Fibroblast of upper back skin (primary cell): ENCODE measurements at places on chromosomes 16 and 17.

DNA sequence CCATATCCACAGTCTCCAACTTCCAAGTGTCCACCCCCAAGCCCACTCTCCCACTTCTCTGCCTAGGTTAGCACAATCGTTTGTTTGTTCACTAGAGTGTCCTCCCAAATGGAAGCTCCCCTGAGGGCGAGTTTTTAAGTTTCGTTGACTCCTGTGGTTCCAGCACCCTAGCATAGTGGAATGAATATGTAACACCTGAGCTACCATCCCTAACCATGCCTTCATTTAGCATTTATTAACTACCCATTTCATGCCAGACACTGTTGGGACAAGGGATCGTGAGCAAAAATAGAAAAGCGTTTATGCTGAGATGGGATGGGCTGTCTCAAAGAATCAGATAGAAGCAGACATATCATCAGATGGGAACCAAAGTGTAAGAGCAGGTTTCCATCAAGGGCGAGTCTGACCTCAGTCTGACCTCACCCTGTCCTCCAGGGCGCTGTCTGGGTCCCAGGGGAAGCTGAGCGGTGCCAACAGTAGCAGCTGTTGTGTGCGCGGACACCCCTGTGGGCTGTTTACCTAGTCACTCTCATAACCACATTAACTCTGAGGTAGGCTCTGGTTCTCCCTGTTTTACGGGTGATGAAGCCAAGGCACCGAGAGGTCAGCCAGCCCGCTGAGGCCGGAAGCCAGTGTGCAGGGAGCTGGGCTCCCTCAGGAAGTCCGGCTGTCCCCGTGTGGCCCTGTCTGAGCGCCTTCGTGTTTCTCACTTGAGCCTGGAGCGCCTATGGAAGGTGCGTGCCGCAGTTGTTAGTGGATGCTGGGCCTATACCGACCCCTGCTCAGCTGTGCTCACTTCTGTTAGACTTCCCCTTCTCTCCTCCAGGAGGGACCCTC is 6.2 kb downstream of the CNP start:
- no peak for DNase-seq

- no peak for DNase-seq
Measured at GRCh38 chr17:57048096-57048495, 37.0 kb upstream of the AKAP1 start.

- DNase-seq = no peak
Measured at GRCh38 chr16:61569028-61569427, 467.2 kb downstream of the CDH8 start.

DNA sequence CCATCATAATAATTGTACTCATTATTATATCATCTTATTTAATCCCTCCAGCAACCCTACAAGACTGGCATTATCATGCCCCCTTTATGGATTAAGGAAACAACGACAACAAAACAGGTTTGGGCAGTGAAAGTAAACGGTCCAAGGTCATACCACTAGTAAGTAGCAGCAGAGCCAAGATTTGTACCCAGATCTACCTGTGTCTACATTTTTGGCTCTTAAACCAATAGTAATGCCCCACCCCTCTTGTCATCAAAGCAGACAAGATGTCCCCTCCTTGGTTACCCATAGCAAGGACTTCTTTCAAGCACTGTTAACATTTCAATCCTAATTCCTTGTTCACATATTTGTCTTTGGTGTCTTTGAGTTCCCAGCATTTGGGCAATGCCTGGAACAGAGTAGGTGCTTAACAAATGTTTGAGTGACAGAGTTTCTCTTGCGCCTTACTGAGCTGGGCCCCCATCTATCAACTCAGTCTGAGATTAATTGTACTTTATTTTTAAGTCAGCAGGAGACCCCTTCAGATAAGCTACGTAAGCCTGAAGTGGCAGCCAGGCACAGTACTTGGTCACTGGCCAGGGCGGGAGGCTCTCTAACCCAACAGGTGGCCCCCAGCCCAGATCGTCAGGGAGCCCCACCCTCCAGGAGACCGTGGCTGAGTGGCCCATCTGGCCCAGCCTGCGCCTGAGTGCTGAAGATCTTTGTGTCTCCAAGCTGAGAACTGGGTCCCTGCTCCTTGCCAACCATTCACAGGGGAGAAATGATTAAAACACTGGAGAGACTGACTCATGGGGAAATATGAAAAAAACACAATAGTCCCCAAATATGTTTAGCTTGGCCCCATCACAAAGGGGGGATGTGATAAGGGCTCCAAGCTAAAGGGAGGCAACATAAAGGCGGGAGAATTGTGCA is 75.8 kb downstream of the AXIN2 start:
- peak; percentile 23 for DNase-seq

- DNase-seq = no peak
Measured at GRCh38 chr17:9977180-9977575, 72.1 kb upstream of the RCVRN start.

DNA sequence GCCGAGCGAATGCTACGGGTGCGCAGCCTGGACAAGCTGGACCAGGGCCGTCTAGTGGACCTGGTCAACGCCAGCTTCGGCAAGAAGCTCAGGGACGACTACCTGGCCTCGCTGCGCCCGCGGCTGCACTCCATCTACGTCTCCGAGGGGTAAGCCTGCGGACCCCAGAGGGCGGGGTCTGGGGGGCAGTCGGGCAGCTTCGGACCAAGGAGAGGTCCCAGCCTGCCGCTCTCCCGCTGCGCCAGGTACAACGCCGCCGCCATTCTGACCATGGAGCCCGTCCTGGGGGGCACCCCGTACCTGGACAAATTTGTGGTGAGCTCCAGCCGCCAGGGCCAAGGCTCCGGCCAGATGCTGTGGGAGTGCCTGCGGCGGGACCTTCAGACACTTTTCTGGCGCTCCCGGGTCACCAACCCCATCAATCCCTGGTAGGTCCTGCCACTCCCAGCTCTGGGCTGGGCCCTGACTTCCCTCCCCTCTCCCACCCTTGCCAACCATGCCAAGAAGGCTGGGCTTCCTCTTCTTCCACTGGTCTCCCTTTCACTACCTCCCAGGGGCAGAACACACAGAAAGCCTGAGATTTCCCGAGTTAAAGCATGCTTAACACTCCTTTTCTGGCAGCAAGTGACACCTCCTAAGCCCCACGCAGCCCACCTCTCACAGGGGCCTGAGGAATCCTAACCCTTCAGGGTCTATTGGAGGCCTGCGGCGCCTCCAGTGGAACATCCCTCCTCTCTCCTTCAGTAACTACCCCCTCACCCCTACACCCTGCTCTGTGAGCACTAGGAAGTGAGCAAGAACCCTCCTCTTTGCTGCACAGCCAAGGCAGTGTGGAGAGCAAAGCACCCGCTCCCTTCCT is 3.2 kb downstream of the NAGS start:
- DNase-seq = no peak

DNA sequence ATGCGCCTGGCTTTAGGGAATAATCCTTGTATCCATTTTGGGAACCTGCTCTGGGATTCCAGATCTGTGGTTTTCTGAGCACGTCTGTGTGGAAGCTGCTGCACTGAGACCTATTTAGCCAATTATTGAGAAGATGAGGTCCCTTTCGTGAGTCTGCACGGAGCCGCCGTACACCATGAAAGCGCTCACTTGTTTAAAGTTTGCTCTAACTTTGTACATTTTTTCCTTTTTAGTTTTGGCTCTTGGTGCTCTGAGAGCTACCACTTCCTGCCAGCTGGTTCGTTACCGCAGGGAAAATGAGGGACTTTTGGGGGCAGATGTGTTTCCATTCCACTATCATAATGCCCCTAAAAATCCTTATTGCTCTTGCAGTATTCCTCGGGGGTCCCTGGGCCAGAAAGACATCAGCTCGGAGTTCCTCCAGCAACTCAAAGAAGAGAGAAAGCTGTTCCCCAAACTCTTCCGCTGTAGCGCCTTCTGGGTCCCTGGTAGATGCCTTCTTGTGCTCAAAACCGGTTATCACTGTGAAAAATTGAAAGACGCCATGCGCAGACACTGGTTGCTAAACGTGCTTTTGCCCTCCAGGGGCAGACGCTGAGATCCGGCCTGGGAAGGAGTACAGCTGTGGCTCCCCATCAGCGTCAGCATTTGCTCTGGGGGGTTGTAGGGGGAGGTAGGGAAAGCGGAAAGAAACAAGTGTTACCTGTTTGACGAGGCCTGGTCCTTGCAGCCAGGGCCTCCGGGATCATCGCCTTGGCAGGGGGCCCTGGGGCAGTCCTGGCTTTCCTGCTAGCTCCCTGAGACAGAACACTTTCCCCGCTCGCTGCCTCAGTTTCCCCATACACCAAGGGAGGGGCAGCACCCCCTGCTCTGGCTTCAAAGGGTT is 238.1 kb downstream of the MRTFB start:
- peak; percentile 41 for DNase-seq

DNA sequence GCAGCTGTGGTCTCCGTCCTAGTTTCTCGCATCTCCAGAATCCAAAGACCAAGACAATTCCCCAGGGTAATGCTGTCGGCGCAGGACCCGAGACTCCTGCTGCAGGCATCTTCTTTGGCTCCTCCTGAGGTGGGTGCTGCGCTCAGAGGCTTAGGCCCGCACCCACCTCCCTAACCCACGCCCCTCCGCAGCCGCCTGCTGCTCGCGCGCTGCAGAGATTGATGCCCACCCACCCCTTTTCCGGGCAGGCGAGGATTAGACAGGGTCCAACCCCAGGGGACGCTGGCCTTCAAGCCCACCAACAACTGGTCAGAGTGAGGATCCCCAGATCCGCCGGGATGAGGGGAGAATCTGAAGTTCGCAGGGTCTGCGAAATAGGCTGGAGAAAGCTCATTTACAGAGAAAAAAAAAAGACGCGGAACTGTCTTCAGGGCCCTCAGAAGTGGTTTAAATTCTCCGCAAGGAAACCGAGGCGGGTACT is 27.9 kb downstream of the SLFN11 start:
- no peak for DNase-seq

DNA sequence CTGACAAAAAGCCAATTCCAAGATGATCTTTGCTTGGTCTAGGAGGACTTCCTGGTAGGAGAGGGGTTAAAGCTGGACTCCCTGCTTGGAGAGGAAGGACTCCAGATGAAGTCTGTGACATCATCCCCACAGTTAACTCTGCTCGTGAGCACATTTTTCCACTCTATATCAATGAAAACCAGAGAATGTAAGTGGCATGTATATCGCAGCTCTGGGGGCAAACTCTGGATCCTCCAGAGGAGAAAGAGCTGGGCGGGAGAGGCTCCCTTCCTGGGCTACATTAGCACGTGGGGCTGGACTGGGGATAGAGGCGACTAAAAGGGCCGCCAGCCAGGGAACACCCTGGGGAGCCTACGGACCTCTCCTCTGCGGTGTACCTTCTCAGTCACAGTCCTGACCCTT is 34.1 kb downstream of the HIC1 start:
- DNase-seq = peak; percentile 83

GRCh38 chr17:74825952-74826719 is 33.5 kb downstream of the GRIN2C start:
- no peak for DNase-seq

- DNase-seq = no peak
Measured at GRCh38 chr17:17186051-17186450, 20.1 kb downstream of the PLD6 start.

DNA sequence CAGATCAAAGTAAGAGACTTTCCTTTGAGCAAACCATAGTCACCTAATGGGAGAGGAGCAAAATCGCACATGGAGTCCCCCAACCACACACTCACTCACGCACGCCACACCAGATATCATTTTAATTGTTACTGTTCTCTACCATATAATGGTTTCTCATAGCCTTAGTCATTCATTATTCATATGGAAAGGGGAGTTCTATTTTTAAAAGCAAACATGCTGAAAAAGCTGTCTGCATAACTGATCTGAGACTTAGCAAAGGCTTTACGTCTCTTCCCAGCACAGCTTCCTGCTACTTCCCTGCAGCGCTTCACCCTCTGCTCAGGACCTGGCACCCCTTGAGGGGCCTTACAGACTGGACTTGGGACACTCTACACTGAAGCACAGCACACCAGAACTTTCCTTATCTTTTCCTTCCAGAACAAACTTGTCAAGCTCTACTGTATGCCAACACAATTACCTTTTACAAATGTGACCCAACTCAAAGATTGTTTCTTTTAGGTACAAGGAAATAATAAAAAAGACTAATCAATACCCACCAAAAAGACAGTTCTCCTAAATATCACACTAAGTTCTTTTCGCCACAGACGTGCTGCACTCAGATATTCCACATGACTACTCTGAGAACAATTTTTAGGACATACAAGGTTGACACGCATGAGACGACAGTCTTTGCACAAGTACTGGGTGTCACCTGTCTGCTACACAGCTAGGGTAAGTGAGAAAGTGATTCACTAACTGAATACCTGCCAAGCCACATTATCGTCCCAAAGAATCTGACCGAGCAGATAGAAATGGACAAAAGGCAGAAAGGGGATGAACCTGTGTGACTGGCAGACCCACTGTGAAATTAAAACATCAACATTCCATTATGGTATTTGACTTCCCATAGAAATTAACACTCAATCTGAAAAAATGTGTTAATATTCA is 21.5 kb downstream of the SRP68 start:
- no peak for DNase-seq

DNA sequence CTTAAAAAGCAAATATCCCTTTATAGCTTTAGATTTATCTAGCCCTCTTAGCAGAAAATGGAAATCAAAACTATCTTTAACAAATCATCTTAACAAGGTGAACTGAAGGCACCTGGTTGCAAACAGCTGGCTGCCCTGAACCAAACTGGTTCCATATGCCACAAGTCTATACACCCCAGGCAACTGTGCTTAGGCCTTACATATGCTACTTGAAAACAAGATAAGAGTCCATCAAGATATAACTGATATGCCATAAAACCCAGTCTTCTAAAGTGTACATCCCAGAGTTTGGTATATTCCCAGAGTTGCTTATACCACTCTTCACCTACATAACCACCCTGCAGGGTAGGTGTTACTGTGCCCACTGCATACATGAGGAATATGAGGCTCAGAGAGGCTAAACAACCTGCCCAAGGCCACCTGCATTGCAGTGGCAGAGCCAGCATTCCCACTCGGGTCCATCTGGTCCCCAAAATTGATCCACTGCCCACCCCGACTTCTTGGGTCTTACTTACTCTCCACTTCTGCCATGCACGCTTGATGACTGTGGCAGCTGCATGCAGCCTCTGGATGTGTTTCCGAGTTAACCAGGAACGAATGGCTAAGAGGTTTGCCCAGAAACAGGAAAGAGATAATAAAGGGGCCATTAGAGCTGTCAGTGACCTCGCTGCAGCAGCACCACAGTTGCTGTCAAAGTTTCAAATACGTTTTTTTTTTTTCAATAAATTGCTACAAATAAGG is 12.2 kb downstream of the ZNHIT3 start:
- no peak for DNase-seq

GRCh38 chr16:19152042-19152441 is 16.0 kb upstream of the SYT17 start:
- DNase-seq = no peak

GRCh38 chr17:51035431-51035830 is 85.2 kb downstream of the SPAG9 start:
- DNase-seq = peak; percentile 91
